ENCODE measurements at places on chromosomes 2 and 18. TPM values are rescaled to one million over a fixed set of nuclear protein-coding genes. Genes with fewer than 3 reads are reported as not detected.

The SALL3 gene
- not detected for total RNA-seq

The ABCB11 gene
- total RNA-seq = not detected

The RAPGEF4 gene
- 1.9 TPM for total RNA-seq

The CYRIA gene
- 3.7 TPM for total RNA-seq

The IMPA2 gene
- total RNA-seq = 17.6 TPM

The VIL1 gene
- total RNA-seq = not detected

The DNAJB2 gene
- 33.0 TPM for total RNA-seq

The IGFBP2 gene
- total RNA-seq = 4.7 TPM

The MAPRE3 gene
- 3.1 TPM for total RNA-seq

The SH2D6 gene
- total RNA-seq = 0.14 TPM

The CNDP1 gene
- not detected for total RNA-seq

The ZNF396 gene
- total RNA-seq = 2.8 TPM

The DSG2 gene
- total RNA-seq = 2.3 TPM

The CRIM1 gene
- total RNA-seq = 218 TPM

The ARHGAP28 gene
- 10.5 TPM for total RNA-seq

The PCARE gene
- not detected for total RNA-seq

The INPP5D gene
- 0.46 TPM for total RNA-seq

The DSEL gene
- 43.2 TPM for total RNA-seq

The SAG gene
- not detected for total RNA-seq

The SP5 gene
- not detected for total RNA-seq

The CKAP2L gene
- total RNA-seq = 0.74 TPM

The ANKRD62 gene
- total RNA-seq = not detected

The OSBPL6 gene
- total RNA-seq = 1.1 TPM

The IGFBP5 gene
- total RNA-seq = 928 TPM

The GMCL1 gene
- total RNA-seq = 5.7 TPM
